SW 1271 (cell line): ENCODE measurements at places on chromosomes 7 and 10.

DNA sequence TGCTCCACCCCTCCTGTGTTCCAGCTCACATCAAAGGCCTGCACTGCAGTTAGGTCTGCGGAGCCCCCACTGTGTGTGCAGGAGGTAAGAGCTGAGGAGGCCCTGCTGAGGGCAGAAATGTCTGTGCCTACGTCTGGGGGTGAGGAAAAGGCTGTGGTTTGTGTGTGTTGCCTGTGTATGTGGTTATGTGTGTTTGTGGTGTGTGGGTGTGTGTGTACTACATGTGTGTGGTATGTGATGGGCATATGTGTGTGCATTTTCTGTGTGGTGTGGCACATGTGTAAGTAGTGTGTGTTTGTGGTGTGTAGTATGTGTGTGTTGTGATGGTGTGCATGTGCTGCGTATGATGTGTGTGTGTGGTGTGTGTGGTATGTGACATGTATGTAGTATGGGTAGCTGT is 36.2 kb downstream of the ANXA8 start:
- no peak for DNase-seq

DNA sequence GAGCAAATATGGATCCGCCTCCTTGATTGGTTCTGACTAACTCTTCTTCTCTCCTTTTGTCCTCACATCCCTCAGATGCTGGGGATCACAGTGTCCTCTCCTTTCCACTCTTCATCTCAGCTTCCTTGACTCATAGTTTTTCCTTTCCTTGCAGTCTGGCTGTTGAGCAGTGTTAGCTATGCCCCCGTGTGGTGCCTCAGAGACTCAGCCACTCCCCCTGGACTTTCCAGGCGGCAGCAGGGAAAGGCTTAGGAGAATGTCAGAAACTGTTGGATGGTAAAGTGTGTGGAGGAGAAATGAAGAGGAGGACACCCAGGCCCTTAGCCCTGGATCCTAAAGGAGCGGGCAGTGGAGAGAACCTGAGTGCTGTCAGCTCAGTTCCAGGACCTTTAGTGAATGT is 267.5 kb downstream of the CELF2 start:
- DNase-seq, result no peak

DNA sequence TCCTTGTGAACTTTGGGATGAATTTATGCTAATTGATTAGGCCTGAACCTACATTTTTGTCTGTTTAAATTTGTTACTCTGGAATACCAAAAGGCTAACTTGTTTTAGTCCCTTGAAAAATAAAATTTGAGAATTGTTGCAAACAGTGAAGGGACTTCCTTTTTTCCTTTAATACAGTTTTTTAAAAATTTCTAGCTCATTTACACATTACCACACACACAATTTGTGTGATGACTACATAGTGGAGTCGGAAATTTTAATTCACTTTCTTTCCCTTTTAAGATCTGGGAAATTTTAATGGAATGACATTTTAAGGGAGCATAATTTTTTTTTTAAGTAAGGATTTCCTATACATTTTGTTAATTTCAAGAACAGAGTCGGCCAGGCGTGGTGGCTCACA is 8.6 kb upstream of the TMEM236 start:
- no peak for DNase-seq

DNA sequence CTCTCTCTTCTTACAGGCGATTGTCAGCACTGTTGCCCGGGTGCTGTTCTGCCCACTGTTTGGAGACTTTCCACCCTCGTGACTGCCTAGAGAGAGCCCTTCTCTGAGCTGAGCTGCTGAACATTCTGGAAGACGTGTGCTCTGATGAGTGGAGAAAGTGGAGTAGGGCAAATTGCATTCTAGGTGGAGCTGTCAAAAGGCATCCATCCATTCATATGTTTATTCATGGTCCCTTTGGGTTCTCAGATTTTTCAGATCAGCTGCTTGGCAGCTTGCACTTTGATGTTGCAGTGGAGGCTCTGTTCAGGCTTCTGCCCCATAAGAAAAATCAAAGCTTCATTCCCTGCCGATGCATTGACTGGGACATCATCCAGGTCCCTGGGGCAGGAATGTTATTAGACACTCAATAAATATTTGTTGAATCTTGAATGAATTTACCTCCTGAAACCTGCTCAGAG is 120.7 kb upstream of the EEPD1 start:
- no peak for DNase-seq

DNA sequence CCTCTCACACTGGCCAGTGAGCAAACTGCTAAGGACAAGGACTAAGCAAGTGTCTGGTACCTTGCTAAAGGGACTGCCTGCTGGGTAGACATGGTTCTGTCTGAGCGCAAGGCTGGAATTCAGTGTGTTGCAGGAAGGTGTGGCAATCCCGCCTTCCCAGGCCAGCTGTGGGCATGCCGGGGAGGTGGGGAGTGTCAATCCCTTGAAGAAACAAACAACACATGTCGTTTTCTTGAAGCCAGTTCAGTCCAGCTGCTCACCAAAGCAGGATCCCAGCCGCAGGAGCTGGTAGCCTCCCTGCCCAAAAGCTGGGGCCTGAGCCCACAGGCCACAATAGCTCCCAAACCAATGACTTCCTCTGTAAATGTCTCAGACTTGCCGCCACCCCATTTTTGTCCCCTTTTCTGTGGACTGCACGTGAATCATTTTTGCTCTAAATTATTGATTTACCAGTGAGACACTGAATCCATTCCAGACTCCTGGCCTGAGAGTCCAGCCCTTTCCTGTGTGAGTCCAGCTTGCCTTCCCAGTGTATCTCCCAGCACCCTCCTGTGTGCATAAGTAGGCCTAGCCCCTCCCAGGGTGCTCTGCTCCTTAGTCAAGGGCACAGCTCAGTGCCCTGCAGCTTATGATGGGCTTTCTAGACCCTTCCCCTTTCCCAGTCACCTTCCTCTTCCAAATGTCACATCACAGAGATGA is 166.8 kb downstream of the RGS10 start:
- DNase-seq, result no peak
